Amygdala (tissue), 56 donors: ENCODE measurements at places on chromosomes 1 and 21.

DNA sequence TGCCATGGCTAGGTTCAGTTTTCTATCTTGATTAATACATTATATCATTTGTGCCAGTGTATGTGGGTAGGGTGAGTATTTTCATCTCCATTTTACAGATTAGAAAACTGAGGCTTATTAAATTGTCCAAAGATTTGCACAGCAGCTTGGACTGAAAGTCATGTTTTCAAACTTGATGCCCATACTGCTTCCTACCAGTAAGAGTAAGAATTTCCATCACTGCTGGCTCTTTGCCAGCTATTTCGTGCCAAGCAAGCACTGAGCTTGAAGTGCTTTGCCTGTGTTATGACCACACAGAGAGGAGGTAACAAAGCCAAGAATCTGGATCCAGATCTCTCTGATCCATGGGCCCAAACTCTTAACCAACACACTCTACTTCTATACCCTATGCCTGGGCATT, 295.0 kb downstream of the VAV3 start:
- no peak for DNase-seq

DNA sequence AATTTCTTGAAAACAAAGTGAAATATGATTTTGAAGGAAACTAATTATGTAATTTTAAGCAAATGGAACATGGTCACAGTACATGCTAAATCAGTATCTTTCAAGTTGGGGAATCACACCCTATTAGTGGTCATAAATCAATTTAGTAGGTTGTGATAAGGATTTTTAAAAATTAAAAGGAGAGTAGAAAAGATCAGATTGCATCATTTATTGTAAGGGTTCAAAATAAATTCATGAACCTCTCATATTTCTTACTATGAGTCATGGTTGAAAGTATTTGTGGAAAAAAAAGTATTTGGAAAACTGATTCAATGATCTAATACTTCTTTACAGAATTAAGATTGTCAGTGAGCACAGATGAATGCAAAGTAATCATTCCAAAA, 14.6 kb downstream of the ADSS2 start:
- no peak for DNase-seq

- DNase-seq: no peak
Observed at GRCh38 chr1:205930195-205930577, 13.1 kb downstream of the SLC26A9 start.

- no peak for DNase-seq
Observed at GRCh38 chr1:154714638-154715037, 106.7 kb upstream of the ADAR start.

- no peak for DNase-seq
Observed at GRCh38 chr1:40197656-40198055, 36.5 kb downstream of the RLF start.

- DNase-seq: no peak
Observed at GRCh38 chr1:207014728-207015127, 17.8 kb downstream of the C1orf116 start.

DNA sequence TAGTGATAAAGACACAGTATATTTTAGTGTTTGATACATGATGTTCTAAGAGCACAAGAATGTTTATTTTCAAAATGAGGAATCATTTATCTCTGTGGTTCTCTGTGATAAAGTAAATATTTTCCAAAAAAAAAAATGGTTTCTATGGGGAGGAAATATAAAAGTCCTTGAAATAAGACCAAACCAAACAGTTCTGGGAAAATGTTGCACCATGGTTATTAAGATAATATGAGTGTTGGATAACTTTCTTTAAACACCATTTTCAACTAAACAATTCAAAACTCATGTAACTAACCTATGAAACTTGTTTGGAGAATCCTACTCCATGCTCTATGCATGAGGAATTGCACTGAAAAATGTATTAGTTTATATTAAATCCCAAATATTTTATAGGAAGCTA, 184.6 kb downstream of the KCNT2 start:
- DNase-seq: no peak

DNA sequence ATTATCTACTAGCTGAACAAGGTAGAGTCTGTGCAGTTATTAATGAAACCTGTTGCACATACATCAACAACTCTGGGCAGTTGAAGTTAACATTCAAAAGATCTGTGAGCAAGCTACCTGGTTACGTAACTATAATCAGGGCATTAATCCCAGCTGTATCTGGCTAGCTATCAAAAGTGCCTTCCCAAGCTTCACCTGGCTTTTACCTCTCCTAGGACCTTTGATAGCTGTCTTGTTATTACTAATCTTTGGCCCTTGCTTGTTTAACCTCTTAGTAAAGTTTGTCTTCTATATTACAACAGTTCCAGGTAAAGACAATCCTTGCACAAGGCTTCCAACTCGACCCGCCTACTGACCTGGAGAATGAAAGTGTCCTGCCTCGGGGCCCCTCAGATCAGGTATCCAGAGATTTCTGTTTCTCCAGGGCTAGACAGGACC, 29.6 kb upstream of the SLC6A9 start:
- no peak for DNase-seq

GRCh38 chr21:37237346-37237745, 29.8 kb downstream of the VPS26C start:
- no peak for DNase-seq

DNA sequence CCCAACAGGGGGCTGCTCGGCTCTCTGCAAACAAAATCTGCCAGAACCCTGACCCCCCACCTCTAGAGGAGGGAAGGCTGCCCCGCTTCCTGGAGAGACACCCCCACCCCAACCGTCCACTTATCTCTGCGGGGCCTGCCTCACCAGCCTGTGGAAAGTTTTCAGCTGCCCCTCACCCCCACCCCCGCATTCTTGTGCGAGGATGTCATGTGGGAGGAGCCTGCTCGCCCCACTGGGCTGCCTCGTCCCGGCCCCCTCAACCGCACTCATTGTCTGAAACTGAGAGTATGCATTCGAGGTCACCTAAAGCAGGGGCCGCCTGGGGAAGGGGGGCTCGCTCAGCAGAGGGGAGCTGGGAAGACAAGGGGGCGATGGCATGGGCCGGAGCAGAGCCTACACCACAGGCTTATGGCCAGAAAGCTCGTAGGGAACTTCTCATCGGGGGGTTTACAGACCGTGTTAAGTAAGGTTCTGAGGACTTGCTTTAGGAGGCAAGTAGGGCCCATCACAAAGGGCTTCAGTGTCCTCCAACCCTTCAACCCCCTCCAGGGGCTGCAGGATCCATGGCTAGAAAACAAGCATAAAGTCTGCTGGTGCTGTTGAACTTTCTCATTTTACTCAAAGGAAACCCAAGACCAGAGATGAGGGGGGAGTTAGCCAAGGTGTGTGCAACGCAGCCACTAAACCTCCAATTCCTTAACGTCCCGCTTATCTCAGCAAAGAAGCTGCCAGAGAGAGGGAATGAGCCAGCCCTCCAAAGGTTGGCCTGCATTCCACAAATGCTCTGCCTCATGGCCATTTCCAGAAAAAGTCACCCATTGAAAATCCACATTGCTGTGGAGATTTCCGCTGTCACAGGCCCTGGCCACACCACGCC, 9.4 kb downstream of the EPHA2 start:
- DNase-seq: no peak

- no peak for DNase-seq
Observed at GRCh38 chr1:47865881-47866535, 131.2 kb downstream of the TRABD2B start.

DNA sequence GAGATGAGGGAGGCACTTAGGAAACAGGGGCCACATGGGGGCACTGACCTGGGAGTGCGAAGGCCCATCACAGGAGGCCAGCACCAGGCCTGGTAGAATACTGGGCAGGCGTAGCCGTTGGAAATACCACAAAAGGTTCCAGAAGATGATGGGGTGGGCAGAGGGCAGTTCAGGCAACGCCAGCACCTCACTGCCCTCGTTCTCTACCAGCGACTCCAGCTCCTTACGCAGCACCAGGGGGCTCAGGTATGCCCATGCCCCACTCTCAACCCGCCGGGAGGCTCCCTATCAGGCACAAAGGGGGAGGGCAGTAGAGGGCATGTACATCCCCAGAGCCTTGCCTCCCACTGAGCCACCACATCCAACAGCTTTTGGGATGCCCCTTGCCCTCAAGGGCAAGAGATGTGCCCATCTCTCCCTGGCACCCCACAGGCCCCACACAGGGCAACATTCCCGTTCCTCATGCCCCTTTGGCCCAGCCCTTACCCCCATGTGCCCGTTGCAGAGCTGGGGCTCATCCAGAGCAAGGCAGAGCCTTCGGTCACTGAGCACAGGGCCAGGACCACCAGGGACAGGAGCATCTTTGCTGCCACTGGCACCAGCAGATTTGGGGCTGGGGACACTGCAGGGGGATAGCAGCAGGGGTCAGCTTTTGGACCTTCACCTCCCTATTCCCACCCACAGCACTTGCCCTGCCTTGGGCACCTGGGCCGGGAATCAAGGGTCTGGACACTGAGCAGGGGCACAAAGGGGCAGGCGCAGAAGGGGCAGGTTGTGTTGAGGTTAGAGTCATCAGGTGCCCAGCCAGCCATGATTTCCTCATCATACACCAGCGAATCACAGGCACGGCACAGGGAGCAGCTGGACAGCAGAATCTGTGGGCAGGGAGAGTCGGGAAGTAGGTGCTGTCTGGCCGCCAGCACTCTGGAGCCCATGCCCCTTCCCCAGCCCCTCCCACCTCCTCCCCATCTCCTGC, 9.7 kb upstream of the GATAD2B start:
- DNase-seq: no peak

GRCh38 chr1:100087396-100087795, 45.3 kb downstream of the SASS6 start:
- DNase-seq: no peak

- DNase-seq: no peak
Observed at GRCh38 chr1:78275906-78276685, 214.7 kb upstream of the PTGFR start.

DNA sequence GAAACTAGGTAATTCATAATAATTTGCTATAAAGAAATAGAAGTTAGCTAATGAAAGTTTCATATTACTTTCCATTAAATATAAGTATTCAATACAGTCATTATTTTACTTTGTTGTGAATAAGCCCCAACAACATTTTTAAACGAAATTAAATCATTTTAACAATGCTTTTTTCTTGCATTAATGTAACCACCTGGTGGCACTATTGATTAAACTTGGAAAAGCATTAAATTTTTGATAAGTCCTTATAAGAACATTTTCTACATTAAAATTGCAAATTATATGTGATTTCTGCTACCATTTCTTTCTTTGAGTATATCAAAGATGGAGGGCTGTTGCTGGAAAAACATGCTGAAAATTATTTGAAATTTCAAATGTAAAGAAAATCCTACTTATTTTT, 918.8 kb upstream of the TMPRSS15 start:
- DNase-seq: no peak

GRCh38 chr21:44337941-44338895, 972 bp downstream of the CFAP410 start:
- peak; percentile 88 for DNase-seq

GRCh38 chr1:176601348-176601747, 138.4 kb downstream of the PAPPA2 start:
- DNase-seq: no peak

DNA sequence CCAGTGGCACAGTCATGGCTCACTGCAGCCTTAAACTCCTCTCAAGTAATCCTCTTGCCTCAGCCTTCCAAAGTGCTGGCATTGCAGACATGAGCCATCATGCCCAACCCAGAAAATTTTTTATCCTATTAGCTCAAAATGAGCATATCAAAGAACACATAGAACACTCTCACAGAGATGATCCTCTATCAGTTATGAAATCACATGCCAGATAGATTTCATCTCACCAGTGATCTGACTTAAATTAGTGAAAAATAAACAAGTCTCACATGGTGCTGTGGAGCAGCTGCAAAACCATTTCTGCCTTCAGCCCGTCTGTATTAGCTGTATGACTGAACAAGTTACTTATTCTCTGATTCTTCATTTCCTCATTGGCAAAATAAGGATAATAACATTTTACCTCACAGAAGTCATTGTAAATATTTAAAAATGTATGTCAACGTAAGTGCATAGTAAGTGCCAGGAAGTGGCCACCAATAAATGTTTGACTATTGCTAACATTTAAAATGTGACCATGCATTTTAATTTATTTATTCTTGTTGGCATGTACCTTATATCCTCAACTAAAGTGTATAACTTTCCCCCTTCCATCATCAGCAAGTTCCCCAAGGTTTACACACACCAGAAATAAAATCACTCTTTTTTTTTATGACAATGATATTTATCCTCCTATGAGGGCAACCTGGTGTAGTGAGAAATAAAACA, 29.0 kb upstream of the SLC19A2 start:
- no peak for DNase-seq

DNA sequence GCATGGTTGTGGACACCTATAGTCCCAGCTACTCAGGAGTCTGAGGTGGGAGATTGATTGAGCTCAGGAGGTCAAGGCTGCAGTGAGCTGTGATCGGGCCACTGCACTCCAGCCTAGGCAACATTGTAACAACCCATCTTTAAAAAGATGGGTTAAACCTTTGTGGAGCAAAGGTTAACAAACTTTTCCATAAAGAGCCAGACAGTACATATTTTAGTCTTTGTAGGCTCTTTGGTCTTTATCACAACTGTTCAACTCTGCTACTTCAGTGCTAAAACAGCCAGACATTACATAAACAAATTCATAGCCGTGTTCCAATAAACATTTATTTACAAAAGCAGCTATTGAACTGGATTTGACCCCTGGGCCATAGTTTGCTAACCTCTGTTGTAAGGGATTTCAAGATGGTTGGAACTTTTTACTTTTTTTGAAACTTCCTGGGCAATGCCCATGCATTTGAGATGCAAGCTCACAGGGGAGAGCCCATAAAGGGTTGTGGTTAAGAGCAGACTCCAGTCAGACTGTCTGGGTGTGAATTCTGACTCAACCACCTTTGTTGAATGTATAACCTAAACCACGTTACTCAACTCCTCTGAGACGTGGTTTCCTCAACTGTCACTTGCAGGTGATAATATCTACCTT, 10.8 kb downstream of the INAVA start:
- no peak for DNase-seq

- DNase-seq: no peak
Observed at GRCh38 chr1:87154384-87154783, 174.3 kb upstream of the LMO4 start.

- no peak for DNase-seq
Observed at GRCh38 chr1:63317817-63318152, 4.6 kb upstream of the FOXD3 start.

DNA sequence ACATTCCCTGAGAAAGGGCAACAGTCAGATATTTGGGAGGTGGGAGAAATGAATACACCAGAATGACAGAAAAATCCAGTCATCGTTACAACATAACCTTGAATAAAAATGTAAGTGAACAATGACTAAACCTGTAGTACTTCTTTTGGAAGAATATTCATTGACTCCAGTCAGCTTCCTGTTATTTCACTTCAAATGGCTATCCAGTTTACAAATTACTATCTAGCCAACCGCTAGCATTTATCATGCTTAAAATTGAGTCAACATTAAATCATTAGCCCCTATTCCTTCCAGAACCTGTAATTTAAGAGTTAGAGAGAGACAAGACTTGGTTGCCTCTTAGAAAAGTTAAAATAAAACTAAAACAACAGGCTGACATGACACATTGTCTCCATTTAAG, 33.6 kb downstream of the WLS start:
- no peak for DNase-seq

DNA sequence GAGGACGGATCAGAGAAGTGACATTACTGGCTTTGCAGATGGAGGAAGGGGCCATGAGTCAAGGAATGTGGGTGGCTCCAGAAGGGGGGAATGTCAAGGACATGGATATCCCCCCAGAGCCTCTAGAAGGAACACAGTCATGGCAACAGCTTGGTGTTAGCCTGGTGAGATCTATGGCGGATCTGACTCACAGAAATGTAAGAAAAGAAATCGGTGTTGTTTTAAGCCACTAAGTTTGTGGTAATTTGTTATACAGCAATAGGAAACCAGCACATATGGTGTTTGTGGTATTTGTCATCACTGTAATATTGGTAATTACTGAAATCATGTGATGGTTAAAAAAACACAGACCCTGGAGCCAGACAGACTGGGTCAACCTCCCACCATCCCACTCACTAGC, 236.2 kb downstream of the SETD4 start:
- DNase-seq: no peak
